ENCODE measurements at places on chromosomes 7 and 10.

DNA sequence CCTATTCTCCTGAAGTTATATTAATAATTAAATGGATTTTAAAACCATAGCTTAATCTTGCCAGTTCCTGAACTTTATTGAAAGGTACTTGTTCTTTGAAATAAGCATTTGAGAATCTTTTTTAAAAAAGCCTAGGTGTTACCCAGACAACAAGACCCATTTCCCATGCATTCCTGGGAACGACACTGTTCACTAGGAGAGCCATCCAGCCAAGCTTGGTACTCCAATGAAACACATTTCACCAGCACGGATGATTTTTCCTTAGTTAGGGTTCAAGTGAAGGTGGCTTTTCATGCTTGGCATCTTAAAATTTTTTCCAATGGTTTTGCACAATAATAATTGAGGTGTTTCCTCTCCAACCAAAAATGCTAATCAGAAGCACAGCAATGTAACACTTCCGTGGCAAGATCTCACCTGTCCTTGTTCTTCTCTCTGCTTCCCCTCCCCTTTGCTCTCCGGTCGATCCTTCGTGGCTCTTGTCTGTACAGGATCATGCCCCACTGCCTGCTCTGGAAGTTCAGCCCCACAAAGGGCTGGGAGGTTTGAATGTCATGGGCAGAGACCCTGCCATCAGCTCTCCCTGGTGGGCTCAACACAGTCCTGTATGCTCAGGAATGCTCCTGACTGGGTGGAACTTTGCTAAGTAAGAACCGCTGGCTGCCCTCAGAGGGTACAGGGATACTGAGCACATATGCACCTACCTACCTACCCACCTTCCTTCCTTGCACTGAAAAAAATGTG is 69.7 kb upstream of the AQP1 start:
- DNase-seq: no peak

DNA sequence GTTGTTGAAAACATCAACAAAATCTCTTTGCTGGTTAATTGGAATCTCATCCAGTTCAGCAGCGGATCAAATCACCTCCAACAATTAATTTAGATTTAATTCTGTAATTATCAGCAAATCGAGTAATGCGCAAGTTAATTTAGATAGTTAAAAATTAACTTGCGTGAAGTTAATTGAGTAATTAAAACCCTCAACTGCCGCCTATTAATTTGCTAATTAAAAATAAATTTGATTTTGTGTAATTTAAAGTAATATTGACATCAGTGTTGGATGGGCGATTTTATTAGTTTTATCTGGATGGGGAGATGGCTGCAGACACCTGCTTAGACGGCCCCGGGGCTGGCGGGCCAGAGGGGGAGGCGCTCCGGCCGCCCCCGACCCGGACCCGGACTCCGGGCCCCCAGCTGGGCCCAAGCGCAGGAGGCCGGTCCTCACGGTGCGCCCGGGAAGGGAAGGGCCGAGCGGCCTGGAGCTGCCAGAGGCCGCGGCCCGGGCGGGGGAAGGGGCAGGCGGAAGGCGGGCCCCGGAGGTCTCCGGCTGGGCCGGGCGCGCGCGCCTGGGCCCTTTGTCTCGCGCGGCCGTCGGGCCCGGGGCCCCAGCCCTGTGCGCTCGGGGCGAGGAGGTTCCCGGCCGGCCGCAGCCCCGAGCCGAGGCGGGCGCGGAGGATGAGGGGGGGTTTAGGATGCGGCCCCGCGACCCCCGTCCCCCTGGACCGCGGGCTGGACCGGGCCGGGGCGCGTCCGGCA is 3.3 kb upstream of the UNCX start:
- no peak for DNase-seq

DNA sequence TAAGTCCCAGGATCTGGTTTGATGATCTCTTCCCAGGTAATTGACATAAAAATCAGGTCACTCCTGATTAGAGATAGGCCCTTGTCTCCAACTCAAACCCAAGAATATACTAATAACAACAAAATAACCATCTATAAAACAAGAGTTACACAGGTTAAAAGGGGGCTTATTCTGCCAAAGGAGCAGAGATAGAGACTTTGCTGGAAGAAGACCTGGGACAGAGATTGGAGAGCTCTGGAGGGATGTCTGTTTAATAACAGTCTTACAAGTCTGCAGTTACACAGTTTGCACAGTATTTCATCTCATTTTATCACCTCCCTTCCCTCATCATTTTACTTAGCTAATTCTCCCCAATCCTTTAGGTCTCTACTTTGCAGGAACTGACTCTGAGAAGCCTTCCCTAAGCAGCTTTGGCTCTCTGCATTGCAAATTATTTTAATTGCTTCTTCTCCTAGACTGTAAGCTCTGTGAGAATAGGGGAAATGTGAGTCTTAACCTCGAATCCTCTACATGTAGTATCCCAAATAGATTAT is 3.7 kb upstream of the ZNF438 start:
- no peak for DNase-seq

DNA sequence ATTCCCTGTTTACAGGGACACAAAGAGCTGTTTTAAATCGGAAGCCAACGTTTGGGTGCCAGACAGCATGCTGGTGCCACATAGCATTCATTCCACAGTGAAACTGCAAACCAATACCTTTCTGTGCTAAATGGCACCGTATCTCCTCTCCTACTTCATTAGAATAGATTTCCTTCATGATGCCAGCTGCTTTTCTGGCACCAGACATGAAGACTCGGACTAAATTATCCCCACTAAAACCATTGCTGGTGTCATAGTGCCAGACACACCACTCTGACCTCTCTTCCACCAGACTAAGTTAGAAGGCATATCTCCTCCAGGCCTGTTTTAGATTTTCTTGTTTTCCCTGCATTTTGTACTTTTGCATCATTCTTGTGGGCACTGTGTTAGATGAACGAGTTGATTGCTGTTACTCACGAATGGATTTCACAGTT is 155.1 kb downstream of the ETV1 start:
- DNase-seq: no peak

DNA sequence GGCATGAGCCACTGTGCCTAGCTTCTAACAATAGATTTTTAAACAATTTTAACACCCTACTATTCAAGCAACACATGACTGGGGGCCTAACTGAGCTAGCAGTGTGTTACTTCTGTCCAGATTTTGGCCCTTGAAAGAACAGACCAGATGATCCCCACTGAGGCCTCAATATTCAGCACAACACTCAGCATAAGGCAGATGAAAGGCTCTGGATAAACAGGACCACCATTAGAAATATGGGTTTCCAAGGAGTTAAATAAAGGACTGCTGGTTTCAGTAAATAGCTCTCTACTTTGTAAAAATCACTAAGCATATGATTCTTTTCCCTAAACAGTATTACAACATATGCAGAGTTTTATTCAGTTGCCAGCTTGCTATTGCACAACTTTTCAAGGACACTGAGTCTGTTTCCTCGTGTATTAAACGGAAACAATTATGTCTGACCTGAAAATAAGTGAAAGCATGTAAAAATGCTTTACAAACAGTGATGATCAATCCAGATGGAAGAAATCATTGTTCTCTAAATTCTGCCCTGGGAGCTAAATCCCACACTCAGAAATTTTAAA is 23.8 kb upstream of the FZD1 start:
- no peak for DNase-seq

DNA sequence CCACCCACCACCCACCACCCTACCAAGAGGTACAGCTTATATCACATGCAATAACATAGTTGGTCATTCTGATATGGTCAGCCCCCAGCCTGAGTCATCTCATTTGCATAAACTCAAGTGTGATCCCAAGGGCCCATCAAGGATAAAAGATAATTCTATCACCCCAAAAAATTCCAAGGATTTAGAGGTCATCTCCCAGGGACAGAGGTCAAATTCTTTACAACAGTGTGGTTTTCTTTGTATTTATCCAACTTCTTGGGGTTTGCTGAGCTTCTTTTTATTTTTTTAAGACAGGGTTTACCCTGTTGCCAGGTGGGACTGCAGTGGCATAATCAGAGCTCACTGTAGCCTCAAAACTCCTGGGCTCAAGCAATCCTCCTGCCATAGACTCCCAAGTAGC is 9.4 kb upstream of the GTPBP10 start:
- no peak for DNase-seq

DNA sequence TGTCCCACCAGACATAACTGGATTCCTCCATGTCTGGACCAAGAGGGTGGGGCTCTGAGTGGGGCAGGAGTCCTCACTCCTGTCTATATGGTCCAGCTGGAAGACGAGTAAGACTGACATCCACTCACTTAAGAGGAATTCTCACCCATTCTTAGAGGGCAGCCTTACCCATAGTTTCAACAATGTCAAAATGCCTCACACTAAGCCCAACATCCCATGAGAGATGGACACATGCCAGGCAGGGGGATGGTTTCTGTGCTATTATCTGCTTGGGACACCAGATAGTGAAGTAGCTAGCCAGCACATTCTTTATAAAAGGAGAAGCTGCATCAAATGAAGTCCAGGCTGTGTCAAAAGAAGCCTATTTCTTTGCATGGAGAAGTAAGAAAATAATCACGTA is 4.7 kb upstream of the LANCL2 start:
- no peak for DNase-seq

All from activated T-cell treated with anti-CD3 and anti-CD28 coated beads for 48 hours (primary cell).